ENCODE measurements at places on chromosomes 7 and 10.

DNA sequence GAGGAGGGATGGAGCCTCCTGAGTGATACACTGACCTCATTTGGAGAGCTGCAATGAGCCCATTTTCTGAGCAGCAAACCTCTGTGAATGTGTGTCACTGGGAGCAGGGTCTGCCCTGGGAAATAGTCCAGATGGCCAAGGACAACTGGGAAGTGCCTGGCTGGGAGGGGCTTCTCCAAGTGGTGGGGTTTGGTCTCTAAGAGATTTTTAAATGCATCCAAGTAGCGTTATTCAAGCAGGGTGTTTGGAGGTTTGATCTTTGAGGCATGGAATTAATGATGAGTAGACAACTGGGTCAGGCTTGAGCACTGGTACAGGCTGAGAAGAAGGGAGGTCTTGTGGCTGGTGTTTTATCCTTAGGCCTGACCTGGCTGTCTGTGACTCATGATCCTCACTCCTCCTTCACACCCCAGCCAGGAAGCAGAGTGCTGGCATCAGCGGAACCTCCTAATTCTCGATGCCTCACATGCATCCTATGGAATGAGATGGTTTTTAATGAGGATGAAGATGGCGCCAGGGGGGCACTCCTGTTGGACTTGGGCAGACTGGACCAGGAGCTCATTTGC lies 3.3 kb downstream of the GOLGA7B start:
- no peak for DNase-seq

DNA sequence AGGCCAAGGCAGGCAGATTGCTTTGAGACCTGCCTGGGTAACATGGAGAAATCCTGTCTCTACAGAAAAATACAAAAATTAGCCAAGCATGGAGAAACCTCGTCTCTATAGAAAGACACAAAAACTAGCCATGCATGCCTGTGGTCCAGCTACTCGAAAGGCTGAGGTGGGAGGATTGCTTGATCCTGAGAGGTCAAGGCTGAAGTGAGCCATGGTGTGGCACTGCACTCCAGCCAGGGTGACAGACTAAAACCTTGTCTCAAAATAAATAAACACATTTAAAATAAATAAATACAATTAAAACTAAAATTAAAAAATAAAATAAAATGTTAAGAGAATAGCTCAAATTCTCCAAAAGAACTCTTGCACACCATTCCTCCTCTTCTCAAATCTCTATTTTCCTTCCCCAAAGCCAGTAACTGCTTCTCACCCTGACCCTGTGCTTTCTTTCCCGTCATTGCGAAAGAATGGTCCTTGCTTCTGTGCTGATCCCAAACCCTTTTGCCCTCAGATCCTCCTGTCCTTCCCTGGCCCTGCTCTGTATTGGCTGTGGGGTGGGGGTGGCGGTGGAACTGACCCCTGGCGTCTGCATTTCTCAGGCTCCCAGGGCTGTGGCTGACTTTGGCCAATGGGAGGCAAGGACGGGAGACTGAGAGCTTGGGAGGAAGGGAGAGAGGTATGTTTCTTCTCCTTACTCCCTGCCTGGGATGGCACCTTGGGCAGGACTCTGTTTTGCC lies 12.4 kb downstream of the SRGN start:
- DNase-seq: no peak

DNA sequence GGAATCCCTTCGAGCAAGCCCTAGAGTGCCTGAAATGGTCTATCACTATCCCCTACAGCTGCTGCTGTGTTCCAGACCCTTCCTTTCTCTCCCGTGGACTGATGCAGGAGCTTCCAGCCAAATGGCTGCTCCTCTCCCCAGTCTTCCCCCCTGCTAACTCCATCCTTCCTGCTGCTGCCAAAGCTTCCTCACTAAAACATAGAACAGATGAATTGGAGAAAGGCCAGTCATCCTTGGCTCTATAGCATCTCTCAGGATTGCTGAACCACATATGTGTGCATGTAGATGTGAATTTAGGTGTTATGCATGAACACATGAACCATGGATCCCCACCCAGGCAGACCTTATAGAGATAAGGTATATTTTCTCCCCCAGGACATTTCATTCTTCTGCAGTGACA lies 60.7 kb downstream of the GPR26 start:
- DNase-seq: no peak

DNA sequence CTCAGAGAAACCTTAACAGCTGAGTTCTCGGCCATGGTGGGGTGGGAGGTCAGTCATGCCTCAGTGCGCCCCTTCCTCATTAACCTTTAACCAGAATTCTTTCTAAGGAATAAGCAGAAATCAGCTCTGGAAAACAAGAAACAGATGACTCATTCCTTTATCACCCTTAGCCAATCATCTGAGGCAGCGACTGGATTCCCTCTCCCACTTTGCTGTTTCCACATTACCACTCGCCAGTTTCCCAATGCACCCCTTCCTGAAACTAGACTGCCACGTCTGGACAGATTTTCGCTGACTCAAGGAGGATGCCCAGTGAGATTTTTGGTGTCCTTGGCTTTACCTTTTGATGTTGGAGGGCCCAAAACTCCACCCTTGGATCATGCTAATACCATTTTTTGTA lies 223.8 kb downstream of the PLXDC2 start:
- DNase-seq: no peak
